ENCODE measurements at places on chromosomes 7 and 10.

DNA sequence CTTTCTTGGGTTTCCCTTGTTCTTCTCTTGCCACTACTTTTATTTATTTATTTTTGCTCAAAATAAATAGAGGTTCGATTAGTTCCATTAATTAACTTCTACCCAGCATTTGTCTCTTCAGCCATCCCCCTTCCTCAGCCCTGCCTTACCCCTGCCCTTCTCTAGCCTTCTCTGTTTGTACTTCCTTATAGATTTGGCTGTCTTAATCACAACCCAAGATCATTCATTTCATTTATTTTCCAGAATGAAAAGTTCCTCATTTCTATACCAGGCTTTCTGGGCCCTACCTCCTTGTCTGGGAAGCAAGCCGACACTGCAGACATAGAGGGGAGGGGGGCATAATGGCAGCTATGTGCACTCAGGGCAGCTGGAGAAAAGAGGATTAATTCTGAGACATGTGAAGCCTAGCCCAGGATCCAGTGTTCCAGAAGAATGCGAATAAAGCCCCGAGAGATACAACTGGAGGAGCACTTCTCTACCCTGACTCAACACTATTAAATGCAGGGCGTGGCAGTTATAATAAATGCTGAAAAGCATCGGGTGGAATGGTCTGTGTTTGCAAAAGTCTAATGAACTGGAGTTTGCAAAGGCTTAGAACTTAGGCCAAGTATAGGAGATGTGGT lies 6.4 kb upstream of the PDCD4 start:
- DNase-seq: no peak

- no peak for DNase-seq
Observed at GRCh38 chr7:140048138-140048537, 14.6 kb downstream of the PARP12 start.

DNA sequence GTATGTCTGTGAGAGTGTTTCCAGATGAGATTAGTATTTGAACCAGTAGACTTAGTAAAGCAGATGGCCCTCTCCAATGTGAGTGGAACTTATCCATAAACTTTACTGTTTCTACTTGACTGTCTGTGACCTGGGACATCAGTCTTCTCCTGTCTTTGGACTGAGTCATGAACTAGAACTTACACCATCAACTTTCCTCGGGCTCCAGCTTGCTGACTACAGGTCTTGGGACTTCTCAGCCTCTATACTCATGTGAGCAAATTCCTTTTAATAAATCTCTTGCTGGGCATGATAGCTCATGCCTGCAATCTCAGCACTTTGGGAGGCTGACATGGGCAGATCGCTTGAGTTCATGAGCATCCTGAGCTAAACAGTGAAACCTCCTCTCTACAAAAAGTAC lies 25.7 kb upstream of the WAPL start:
- no peak for DNase-seq

DNA sequence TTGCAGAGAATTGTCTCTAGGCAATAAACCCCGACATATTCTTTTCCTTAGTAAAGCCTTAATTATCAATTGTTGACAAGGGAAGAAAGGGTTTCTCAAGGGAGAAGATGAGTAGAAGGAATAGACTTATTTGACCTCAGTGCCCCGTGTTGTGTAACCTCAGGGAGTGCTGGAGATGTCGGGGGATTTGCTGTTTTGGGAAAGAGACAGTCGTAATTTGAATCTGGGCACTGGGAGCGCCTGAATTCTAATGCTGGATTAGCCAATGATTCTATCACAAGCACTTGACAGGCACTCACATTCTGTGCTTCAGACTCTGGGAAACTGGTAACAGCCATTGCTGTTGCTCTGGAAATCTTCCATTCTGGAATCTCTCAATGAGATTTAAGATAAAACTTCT lies 13.8 kb upstream of the LMOD2 start:
- DNase-seq: no peak

GRCh38 chr7:84261509-84261908 lies 66.9 kb upstream of the SEMA3A start:
- no peak for DNase-seq

DNA sequence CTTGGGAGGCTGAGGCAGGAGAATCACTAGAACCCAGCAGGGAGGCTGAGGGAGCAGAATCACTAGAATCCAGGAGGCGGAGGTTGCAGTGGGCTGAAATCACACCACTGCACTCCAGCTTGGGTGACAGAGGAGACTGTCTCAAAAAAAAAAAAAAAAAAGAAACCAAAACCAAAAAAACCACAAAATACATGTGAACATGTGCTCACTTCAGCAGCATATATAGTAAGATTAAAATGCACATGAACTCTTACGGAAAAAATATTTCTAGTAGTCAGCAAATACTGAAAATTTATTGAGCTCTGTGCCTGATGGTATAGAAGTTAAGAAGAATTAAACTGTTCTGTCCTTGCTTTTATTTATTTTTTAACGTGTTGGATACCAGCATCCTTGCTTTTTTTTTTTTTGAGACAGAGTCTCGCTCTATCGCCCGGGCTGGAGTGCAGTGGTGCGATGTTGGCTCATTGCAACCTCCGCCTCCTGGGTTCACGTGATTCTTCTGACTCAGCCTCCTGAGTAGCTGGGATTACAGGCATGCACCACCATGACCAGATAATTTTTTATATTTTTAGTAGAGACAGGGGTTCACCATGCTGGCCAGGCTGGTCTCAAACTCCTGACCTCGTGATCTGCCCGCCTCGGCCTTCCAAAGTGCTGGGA lies 9.6 kb upstream of the ZNF487 start:
- no peak for DNase-seq

GRCh38 chr10:105697290-105697780 lies 1056.2 kb downstream of the SORCS3 start:
- DNase-seq: no peak

GRCh38 chr10:90413196-90413595 lies 444.6 kb downstream of the HTR7 start:
- no peak for DNase-seq

All from KG1 (cell line).